Activated T-helper 2 cell treated with anti-CD3 and anti-CD28 coated beads, Interferon-gamma antibody, Interleukin-2, Interleukin-4, amounts not matched to agents 10 μg/mL and 5 μg/mL and 100 μg/mL, durations not matched to agents 14 hours and 24 hours and 36 hours (primary cell): ENCODE measurements at places on chromosomes 5 and 9. TPM values are rescaled to one million over a fixed set of nuclear protein-coding genes. Genes with fewer than 3 reads are reported as not detected.
A peak's percentile ranks its signal among the peaks of the same experiment; 100 is the strongest.

DNA sequence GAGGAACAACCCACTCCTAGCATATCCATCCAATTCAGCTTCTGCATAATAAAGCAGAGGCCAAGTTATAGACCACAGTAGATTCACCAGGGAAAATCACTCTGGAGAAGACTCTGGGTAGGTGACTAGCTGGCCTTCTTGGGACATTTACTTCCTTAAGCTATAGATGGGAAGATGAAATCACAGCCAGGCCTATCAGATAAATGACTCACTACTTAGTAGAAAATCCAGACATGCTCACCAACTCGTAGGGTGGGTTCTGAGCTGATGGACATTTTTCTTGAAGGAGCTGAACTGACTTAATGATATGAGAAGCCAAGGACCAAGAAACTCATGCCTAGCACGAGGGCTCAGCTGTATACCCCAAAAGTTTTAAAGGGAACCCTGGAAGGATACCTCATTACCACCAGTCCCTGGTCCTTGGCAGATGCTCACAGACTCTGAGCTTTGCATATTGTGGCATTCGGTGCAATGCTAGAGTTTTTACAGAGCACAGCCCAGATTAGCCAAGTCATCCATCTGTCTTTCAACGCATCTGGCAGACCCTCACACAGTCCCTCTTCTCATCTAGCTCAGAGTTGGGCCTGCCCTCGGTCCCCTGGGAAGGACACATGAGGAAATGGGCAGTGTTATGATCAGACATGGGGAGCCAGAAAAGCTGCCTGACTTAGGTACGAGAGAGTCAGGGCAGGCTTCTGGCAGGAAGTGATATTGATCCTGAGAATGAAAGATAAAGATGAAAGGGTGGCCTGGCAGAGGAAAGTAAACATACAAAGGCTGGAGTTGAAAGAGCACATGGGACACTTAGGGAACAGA, 15.0 kb downstream of the ACSL6 start:
- no peak for DNase-seq

- peak; percentile 55 for DNase-seq
These were observed 5.3 kb upstream of the SUSD1 start for GRCh38 chr9:112180387-112180881.

DNA sequence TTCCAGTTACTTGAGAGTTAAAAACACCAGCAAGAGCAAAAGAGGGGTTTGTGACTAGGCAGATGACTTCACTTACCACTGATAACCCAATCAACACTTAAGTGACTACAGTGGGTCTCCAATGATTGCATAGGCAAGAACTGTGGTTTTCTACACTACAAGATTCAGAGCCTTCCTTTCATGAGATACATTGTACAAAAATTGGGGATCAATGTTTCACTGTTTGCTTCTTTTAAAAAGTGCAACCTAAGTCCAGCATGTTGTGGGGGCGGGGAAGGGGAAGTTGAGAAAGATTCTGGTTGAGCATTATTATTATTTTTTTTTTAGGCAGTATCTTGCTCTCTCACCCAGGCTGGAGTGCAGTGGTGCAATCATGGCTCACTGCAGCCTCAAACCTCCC, 3.6 kb downstream of the IQGAP2 start:
- DNase-seq = no peak

GRCh38 chr5:172868436-172868923, 34.4 kb downstream of the ERGIC1 start:
- DNase-seq = no peak

DNA sequence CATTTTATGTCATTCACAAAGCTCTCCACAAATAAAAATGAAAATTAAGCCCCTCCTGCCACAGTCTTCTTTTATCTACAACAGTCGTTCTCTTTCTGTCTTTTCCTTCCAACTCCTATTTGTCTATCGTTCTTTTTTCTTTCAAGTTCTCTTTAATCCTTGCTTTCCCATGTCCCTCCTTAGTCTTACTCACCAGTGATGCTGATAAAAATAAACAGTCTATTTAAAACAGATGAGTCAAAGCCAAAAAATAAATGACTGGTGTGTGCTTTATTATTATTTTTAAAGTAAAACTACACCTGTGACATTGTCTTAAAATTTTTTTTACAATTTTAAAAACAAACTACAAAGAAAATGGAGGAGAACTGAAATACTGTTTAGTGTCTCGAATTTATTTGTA, 137.1 kb upstream of the TMEM161B start:
- no peak for DNase-seq

GRCh38 chr5:35826554-35826953, 30.1 kb upstream of the IL7R start:
- DNase-seq = no peak

- no peak for DNase-seq
These were observed 46.1 kb downstream of the ZNF608 start for GRCh38 chr5:124700333-124700732.

- DNase-seq = peak; percentile 56
These were observed 1.1 kb downstream of the FEM1C start for GRCh38 chr5:115543365-115544042.

DNA sequence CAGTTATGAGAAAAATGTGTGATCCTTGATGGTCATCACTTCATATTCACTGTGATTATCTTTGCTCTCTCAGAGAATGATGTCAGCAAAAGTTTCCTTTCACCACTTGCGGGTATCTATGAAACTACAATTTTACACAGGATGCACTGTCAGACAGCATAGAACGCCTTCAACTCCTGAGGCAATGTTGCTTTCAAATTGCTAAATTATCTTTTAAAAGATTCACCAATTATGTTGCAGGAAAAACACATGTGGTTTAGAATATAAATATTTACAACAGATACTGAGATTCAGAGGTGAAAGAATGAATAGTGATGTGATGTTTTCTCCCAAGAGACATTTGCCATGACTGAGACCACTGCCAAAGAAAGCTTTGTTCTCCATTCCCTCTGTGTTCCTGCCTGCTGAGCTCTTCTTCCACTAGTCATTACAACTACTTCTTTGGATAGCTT, 879.8 kb upstream of the DMAC1 start:
- DNase-seq = no peak

DNA sequence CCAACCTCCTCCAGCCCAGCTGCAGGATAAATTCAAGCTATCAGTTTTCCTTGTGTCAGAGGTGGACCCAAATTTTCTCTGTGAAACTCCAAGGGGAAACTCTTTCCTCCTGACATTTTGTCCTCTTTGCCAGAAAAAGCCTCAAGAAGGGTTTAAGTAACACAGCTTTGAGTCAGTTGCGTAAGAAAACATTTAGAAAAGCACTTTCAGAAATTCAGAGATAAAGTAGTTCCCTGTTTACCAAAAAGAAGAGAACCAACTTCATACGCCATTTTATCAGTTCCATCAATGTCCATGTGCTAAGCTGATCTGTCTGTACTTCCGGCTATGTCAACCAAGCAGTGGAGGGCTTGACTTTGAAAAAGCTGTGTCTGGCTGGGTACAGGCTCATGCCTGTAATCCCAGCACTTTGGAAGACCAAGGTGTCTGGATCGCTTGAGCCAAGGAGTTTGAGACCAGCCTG, 19.9 kb upstream of the SUSD1 start:
- no peak for DNase-seq

DNA sequence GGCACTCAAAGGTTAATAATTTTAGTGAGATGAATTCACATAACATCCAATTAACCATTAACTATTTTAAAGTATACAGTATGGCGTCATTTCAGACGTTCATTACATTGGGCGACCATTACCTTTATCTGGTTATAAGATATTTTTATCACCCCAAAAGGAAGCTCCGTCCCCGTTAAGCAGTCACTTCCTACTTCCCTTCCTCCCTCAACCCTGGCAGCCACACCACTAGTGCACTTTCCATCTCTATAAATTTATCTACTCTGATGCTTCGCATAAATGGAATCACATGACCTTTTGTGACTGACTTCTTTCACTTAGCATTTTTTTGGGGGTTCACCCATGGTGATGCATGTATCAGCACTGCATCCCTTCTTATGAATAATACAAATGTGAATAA, 168.3 kb upstream of the PUM3 start:
- no peak for DNase-seq

GRCh38 chr5:135356522-135357318, 42.3 kb downstream of the MACROH2A1 start:
- DNase-seq = no peak

DNA sequence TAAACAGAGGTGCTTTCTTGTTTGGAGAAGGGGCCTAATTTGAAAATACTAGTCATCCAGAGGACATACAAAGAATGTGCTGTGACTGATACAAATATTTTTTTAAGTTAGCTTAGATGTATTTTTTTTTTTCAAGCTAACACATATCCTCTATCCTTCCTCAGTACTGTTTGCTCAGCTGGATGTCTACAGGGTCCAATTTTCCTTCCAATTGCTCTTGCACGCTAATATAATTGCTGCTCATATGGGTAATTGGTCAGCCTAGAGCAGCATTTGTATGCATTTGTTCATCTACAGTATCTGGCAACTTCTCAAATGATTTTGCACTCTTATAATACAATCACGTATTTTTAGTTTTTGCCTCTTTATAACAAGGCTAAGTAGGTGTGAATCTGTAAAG, 84.7 kb downstream of the ZDHHC21 start:
- DNase-seq = no peak

DNA sequence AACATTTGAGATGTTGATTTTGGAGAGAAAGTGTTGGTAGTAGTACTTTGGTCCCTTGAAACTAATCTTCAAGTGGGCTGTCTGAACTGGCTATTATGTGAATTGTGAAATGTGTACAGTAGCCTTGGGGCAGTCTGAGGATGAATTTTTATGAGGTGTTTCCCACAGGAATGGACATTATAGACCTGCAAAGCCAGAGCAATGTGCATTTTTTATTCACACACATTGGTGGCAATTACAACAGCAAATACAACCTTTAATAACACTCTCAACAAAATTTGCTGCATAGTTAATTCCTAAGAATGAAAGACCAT, 147.0 kb downstream of the PAM start:
- DNase-seq = no peak

- DNase-seq = no peak
These were observed 90.1 kb downstream of the CRB2 start for GRCh38 chr9:123445981-123446610.

- DNase-seq = no peak
These were observed 117.2 kb downstream of the SPATA31D1 start for GRCh38 chr9:82105729-82106128.

DNA sequence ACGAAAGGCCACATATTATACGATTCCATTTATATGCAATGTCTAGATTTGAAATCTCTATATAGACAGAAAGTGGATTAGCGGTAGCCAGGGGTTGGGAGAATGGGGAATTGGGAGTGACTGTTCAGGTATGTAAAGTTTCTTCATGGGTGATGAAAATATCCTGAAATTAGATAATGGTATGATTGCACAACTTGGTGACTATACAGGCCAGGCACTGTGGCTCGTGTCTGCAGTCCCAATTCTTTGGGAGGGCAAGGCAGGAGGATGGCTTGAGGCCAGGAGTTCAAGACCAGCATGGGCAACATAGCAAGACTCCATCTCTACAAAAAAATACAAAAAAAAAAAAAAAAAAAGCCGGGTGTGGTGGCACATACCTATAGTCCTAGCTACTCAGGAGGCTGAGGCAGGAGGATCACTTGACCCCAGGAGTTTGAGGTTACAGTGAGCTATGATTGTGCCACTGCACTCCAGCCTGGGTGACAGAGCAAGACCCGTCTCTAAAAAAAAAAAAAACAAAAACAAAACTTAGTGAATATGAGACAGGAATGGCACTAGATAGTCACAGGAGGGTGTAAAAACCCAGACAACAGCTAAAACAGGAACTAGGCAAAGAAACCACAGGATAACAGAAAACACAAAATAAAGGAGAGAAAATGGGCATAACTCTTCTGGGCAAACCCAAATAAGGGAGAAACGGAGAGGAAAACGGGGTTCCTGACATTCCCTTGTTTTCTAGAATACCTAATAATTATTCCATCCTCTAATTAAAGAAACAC, 72.1 kb upstream of the ZNF618 start:
- DNase-seq = no peak

DNA sequence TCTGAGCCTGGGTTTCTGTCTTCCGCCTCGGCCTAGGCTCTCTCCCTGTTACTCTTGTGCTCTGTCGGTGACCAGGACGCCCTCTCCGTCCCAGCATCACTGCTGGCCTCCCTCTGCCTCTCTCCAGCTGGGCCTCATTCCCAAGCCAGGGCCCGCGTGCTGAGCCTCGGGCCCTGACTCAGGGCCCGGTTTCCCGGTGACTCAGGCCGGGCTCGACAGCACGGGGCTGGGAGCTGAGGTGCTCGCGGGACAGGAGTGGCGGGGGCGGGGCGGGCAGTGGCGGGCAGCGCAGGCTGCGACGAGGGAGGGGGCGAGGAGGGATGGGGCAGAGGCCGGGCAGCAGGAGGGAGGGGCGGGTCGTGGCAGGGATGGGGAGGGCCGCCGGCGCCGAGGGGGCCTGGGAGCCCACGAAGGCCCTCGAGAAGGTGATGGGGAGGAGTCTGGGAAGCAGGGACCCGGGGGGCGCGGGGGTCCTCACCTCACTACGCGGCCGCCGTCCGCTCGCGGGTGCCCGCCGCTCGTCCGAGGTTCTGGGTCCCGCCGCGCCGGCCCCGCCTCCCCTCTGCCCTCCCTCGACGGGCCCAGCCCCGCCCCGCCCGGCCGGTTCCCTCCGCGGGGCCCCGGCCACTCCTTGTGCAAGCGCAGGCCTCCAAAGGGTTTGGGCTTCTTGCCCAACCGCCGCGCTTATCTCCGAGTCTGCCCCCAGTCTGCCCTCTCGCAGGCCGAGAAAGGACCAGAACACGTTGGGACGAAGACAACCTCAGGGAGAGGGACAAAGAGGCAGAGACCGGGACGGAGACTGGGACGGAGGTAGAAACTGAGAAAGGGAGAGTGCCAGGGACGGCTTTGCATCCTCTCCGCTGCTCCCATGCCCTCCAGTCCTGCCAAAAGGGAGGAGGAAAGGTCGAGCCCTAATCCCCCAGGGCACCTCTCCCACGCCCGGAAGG, at the start of gene ARAP3:
TSS of gene ARAP3 (minus strand) at position 536 of the 947 bp plus-strand sequence. CDS start 1,744 bp downstream, outside the sequence.
- DNase-seq = no peak

- DNase-seq = no peak
These were observed 37.9 kb upstream of the OCLN start for GRCh38 chr5:69454460-69455249.

- no peak for DNase-seq
These were observed 114.7 kb downstream of the TAF11L14 start for GRCh38 chr5:17748941-17749340.

- DNase-seq = no peak
These were observed 188.6 kb downstream of the PDE4D start for GRCh38 chr5:59704936-59705335.

Gene ROR2
- not detected in 2 replicates for total RNA-seq

Gene ESM1
- total RNA-seq = 0.11 and 0.37 TPM in 2 replicates

Gene FAM193B
- 75.8 and 81.0 TPM in 2 replicates for total RNA-seq

Gene ADAMTS13
- 1.5 and 1.6 TPM in 2 replicates for total RNA-seq

Gene NKD2
- 14.4 TPM in 2 replicates for total RNA-seq

Gene ACTBL2
- total RNA-seq = not detected in 2 replicates

Gene BRINP1
- total RNA-seq = not detected in 2 replicates

Gene TMEM215
- total RNA-seq = not detected in 2 replicates

Gene CTXN3
- total RNA-seq = not detected in 2 replicates

Gene KIF24
- 4.8 and 5.0 TPM in 2 replicates for total RNA-seq

Gene SOHLH1
- not detected in 2 replicates for total RNA-seq

Gene ZNG1A
- 28.9 and 32.7 TPM in 2 replicates for total RNA-seq

Gene PSMD5
- total RNA-seq = 61.8 and 67.9 TPM in 2 replicates
